Memory B cell (primary cell): ENCODE measurements at places on chromosomes 4 and X.

DNA sequence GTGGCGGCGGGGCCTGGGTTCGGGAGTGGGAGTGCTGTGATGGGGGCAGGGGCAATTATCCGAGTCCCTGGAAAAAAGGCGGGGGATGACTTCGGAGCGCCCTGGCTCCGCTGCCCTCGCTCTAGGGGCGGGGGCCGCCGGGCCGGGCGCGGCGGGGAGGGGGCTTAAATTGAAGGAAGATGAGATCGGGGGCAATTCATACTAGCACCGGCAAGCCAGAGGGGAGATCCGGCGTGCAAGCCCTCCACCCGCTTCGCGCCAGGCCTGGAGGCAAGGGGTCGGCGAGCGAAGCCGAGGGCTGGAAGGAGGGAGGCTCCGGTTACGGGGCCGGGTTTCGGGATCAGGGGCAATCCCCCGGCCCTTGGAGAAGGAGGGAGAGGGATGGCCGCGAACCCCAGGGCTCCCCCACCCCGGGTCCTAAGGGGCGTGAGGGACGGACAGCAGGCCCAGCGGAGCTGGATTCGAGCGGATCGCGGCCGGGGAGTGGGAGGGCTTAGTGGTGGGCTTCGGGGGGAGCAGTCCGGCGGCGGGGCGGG is 1.2 kb downstream of the BCORL1 start:
- peaks cover 26% of the 10 kb centered on the region for H3K4me1 ChIP-seq
- no peaks in the 10 kb centered on the region for H3K36me3 ChIP-seq
- DNase-seq, result peak; percentile 13
- no peaks in the 10 kb centered on the region for H3K27me3 ChIP-seq
- H3K4me3 ChIP-seq, result no peak overlapping the region

GRCh38 chrX:130108647-130109428 is 1.5 kb downstream of the ELF4 start:
- H3K36me3 ChIP-seq, result peaks cover 4% of the 10 kb centered on the region
- H3K27me3 ChIP-seq, result no peaks in the 10 kb centered on the region
- peaks cover 23% of the 10 kb centered on the region for H3K4me1 ChIP-seq
- DNase-seq, result no peak

DNA sequence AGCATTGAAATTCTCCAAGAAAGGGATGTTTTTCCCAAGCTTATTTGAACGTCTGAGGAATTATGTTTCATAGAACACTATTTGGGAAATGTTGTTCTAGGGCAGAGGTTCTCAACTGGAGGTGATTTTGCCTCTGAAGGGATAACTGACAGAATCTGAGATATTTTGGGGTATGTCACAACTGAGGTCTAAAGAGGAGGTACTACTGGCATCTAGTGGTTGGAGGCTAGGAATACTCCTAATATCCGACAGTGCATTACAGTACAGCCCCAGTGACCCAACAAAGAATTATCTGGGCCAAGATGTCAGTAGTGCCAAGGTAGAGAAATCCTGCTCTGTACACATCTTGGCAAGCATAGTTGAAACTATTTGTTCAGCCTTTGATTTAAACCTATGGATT is 6.4 kb downstream of the HSPA4L start:
- DNase-seq, result no peak
- no peak overlapping the region for H3K4me3 ChIP-seq
- H3K36me3 ChIP-seq, result no peaks in the 10 kb centered on the region

DNA sequence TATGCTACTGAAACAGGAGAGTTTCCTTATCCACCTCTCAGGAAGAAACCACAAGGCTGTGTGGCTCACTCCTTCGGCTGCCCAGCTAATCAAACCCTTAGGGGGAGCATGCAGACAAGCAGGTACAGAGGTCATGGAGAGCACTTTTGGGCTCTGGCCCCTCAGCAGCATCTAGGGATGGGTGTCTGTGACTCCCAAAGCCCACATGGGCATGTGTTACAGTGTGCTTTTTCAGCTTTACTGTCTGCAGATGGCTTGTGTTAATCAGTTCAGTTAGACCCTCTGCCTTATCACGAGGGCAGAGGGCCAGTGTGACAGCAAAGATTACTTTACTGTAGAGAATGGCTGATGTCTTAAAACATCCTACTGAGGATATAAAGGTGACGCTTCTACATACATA is 447.4 kb downstream of the PCDH10 start:
- no peaks in the 10 kb centered on the region for H3K36me3 ChIP-seq
- no peaks in the 10 kb centered on the region for H3K27me3 ChIP-seq
- no peak overlapping the region for H3K4me3 ChIP-seq
- no peaks in the 10 kb centered on the region for H3K4me1 ChIP-seq
- no peak for DNase-seq

DNA sequence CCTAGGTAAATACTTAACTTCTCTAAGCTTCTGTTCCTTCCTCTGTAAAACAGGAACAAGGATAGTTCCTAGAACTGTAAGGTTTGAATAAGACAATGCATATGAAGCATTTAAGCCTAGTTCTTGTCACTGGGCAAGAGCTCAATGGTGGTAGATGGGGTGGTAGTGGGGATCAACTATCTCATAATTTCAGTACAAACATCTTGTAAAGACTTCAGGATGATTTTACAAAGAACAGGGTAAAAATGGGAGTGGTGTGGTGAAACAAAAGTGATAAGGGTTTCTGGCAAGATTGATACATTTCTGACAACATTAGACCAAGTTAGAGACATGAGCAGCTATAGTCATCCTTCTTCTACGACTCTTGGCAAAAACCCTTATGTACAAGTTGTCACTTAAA is 137.8 kb downstream of the SCFD2 start:
- H3K27me3 ChIP-seq, result no peaks in the 10 kb centered on the region
- H3K4me3 ChIP-seq, result no peak overlapping the region
- H3K36me3 ChIP-seq, result peaks cover 6% of the 10 kb centered on the region
- peaks cover 10% of the 10 kb centered on the region for H3K4me1 ChIP-seq
- no peak for DNase-seq

- peaks cover 2% of the 10 kb centered on the region for H3K27me3 ChIP-seq
- no peak overlapping the region for H3K4me3 ChIP-seq
- no peak overlapping the region for H3K27ac ChIP-seq
- no peaks in the 10 kb centered on the region for H3K4me1 ChIP-seq
- H3K36me3 ChIP-seq, result no peaks in the 10 kb centered on the region
- DNase-seq, result no peak
Observed at GRCh38 chrX:30156880-30157560, 58.3 kb upstream of the MAGEB2 start.

GRCh38 chr4:138833974-138834373 is 181.6 kb upstream of the NOCT start:
- peaks cover 5% of the 10 kb centered on the region for H3K27me3 ChIP-seq
- no peak overlapping the region for H3K27ac ChIP-seq
- H3K36me3 ChIP-seq, result no peaks in the 10 kb centered on the region
- H3K4me1 ChIP-seq, result no peaks in the 10 kb centered on the region

GRCh38 chr4:12588582-12588981 is 895.6 kb downstream of the RAB28 start:
- H3K4me3 ChIP-seq, result no peak overlapping the region
- no peak overlapping the region for H3K27ac ChIP-seq
- H3K27me3 ChIP-seq, result no peaks in the 10 kb centered on the region
- no peak for DNase-seq

GRCh38 chr4:13627178-13627605 is 333 bp downstream of the BOD1L1 start:
- peak overlapping the region; percentile 95 for H3K27ac ChIP-seq
- no peaks in the 10 kb centered on the region for H3K27me3 ChIP-seq
- no peak for DNase-seq
- peaks cover 30% of the 10 kb centered on the region for H3K4me1 ChIP-seq

DNA sequence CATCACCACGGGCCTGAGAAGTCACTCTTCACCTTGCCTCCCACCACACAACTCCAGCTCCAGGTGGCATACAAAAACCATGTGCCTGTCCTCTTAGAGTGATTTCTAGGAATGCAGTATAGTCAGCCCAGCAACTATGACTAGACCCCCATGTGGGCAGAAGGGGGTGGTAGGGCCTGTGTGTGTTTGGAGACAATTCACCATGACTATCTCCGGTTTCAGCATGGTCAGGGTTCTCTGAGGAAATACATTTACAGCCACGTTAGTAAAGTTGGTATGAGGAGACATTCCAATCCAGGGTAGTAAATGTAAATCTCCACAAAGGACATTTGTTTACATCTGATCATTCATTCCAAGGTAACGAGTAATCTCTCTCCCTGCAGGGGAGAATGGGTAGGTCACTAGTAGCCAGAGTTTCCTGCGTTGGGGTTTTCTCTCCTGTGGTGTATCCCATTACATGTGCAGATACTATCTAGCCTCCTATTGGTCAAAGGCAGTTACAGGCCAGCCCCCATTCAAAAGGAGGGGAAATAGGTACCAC is 4.2 kb upstream of the MTMR1 start:
- no peak overlapping the region for H3K4me3 ChIP-seq
- H3K27me3 ChIP-seq, result no peaks in the 10 kb centered on the region
- DNase-seq, result no peak
- H3K36me3 ChIP-seq, result peaks cover 1% of the 10 kb centered on the region
- peaks cover 19% of the 10 kb centered on the region for H3K4me1 ChIP-seq
- H3K27ac ChIP-seq, result no peak overlapping the region

GRCh38 chr4:6333301-6334202 is 63.9 kb downstream of the WFS1 start:
- peaks cover 24% of the 10 kb centered on the region for H3K27me3 ChIP-seq
- H3K27ac ChIP-seq, result no peak overlapping the region
- no peaks in the 10 kb centered on the region for H3K36me3 ChIP-seq
- DNase-seq, result no peak
- no peak overlapping the region for H3K4me3 ChIP-seq

- H3K27ac ChIP-seq, result peak overlapping the region; percentile 46
- DNase-seq, result no peak
- H3K36me3 ChIP-seq, result peaks cover 14% of the 10 kb centered on the region
- no peak overlapping the region for H3K4me3 ChIP-seq
Observed at GRCh38 chr4:153577053-153577452, 107.0 kb upstream of the TLR2 start.

- DNase-seq, result no peak
- H3K4me1 ChIP-seq, result no peaks in the 10 kb centered on the region
- peaks cover 11% of the 10 kb centered on the region for H3K27me3 ChIP-seq
- H3K36me3 ChIP-seq, result no peaks in the 10 kb centered on the region
- H3K4me3 ChIP-seq, result no peak overlapping the region
Observed at GRCh38 chr4:121273191-121273590, 107.6 kb downstream of the QRFPR start.

DNA sequence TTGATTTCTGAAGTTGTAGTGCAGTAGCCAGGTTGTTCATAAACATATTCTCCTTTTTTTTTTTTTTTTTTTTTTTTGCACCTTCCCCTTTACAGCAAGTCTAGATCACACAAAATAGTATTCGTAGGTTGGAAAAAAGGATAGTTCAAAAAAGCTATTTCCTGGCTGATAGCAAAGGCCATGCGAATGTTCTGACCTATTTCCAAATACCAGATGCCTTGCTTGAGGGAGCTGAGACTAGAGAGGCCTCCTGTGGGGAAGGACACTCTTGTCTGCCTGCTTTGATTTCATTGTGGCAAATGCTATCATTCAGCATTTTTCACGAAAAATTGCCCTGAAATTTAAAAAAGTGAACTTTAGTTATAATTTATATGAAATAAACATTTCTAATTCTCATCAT is 111.4 kb downstream of the MAD2L1 start:
- H3K27ac ChIP-seq, result no peak overlapping the region
- no peak overlapping the region for H3K4me3 ChIP-seq
- no peaks in the 10 kb centered on the region for H3K36me3 ChIP-seq
- no peak for DNase-seq

DNA sequence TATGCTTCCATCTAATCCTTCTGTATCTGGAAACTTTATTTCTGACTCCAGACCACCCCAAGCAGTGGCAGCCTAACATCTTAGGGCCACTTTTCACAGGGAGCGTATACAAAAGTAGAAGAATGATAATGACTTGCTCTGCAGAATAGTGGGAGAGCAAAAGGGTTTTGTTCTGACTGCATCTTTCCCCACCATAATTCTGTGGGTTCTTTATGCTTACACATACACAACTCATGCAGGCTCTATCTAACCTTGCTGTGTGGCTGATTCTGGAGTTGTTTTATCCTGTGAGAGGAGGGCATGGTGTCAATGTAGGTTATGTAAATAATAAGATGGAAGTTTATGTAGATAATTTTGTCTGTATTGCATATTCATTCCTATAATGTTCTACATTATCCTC is 42.4 kb upstream of the NDNF start:
- no peaks in the 10 kb centered on the region for H3K27me3 ChIP-seq
- H3K27ac ChIP-seq, result no peak overlapping the region
- no peak overlapping the region for H3K4me3 ChIP-seq
- H3K4me1 ChIP-seq, result no peaks in the 10 kb centered on the region

DNA sequence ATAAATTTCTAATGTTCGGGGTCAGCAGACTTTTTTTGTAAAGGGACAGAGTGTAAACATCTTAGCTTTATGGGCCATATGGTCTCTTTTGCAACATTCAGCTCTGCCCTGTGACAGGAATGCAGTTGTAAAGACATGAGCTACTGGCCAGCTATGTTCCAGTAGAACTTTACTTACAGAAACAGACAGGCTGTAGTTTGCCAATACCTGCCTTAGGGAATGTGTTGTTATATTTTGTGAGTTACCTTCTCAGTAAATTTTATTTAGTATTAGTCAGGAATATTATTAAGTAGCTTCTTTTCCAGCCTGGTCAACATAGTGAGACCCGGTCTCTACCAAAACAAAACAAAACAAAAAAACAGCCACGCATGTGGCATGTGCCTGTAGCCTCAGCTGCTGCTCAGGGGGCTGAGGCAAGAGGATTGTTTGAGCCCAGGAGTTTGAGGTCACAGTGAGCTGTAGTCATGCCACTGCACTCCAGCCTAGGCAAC is 48.7 kb downstream of the HTT start:
- H3K27me3 ChIP-seq, result no peaks in the 10 kb centered on the region
- no peak overlapping the region for H3K4me3 ChIP-seq
- no peak for DNase-seq
- no peak overlapping the region for H3K27ac ChIP-seq
- no peaks in the 10 kb centered on the region for H3K4me1 ChIP-seq

DNA sequence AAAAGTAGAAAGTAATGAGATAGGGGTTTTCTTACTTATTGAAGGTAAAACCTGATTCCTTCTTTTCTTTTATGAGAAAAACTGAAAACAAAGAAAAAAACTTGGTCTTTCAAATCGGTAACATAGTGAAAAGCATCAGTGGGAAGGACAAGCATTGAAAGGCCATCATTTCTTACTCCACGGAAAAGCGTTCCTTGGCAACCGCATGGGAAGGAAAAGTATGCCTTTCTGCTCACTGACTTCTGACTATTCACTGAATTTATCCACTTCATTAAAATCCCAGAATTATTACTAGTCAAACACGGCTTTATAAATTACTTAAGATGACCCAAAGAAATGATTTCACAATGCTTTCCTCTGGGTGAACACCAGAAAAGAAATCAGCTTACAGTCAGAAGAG is 646.7 kb downstream of the TLL1 start:
- no peaks in the 10 kb centered on the region for H3K27me3 ChIP-seq
- DNase-seq, result no peak
- H3K4me3 ChIP-seq, result no peak overlapping the region
- H3K4me1 ChIP-seq, result no peaks in the 10 kb centered on the region

GRCh38 chrX:455199-455598 is 68.5 kb upstream of the PPP2R3B start:
- H3K27ac ChIP-seq, result no peak overlapping the region
- no peak for DNase-seq
- peaks cover 3% of the 10 kb centered on the region for H3K36me3 ChIP-seq
- no peaks in the 10 kb centered on the region for H3K4me1 ChIP-seq
- H3K4me3 ChIP-seq, result no peak overlapping the region

DNA sequence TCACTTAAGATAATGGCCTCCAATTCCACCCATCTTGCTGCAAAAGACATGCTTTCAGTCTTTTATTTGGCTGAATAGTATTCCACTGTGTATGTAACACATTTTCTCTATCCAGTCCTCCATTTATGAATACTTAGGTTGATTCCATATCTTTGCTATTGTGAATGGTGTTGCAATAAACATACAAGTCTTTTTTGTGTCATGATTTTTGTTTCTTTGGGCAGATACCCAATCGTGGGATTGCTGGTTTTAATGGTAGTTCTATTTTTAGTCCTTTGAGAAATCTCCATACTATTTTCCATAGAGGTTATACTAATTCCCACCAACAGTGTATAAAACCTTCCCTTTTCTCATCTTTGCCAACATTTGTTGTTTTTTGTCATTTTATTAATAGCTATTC is 180.9 kb downstream of the SMIM20 start:
- no peak overlapping the region for H3K27ac ChIP-seq
- no peak for DNase-seq
